ENCODE measurements at places on chromosomes 2 and 18.

DNA sequence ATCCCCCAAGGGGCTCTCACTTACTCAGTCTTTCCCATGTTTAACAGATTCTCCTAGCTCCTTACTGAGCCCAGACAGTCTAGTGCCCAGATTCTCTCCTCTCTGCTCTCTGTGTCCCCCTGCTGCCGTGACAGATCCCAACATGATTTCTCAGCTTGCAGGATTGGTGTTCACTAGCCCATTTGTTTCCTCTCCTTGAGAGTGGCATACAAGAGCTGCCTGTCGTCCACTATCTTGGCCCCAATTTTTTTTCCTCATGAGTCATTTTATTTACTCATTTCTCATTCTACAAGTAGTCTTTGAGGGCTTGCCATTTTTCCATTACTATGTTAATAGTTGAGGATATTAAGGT, 199.9 kb upstream of the FN1 start:
- no peak for DNase-seq

- no peak for DNase-seq
Observed at GRCh38 chr18:77037567-77037966, 95.0 kb downstream of the MBP start.

GRCh38 chr2:77395011-77395410, 127.2 kb downstream of the LRRTM4 start:
- DNase-seq = no peak

- no peak for DNase-seq
Observed at GRCh38 chr2:149877913-149878312, 290.3 kb upstream of the MMADHC start.

DNA sequence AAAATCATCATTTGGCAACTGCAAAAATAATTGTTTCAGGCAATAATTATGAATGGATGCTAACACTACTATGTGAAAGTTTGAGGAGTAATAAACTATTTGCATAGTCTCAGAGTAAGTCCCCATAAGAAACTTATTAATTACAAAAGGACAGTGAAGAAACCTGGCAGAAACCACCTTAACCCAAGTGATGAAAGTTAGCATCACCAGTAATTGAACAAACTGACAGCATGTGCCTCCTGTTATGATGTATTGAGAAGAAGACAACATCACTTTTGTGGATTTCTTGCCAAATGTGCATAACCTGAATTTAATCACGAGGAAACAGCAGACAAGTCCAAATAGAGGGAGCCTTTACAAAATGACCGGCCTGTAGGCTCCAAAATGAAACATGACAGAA, 183.3 kb upstream of the SP5 start:
- no peak for DNase-seq

DNA sequence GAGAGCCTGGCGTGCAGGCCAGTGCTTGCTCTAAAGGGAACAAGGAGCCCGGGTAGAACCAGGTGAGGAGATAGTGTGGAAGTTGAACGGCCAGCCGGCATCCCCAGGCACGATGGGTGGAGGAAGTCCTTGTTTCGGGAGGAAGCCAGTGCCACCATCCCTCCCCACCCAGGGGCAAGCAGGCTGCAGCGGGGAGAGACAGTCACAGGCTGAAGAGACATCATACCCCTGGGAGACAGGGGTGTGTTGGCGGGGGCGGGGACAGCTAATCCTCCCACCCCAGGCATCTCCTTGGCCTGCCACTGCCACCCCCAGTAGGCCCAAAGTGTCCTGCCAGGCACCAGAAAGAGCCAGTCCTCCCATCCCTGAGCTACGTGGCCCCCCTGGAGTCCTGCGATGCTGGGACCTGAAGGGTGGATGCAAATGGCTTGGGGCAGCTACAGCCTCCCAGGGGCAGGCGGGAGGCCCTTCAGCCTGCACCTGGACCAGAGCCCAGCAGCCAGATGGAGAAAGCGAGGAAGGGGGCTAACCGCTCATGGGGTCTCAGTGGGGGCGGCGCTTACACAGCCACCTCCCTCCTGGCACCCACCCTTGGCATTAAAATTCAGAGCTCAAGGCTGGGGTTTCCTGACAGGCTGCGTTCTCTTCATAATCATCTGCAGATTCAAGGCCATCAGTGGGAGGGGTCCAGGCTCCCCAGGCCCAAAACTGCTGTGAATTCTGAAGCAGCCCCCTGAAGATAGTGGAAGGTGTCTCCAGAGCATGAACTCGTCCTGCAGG, 14.8 kb upstream of the GPR55 start:
- no peak for DNase-seq
